ENCODE measurements at places on chromosomes 5 and 9.
A peak's percentile ranks its signal among the peaks of the same experiment; 100 is the strongest.

DNA sequence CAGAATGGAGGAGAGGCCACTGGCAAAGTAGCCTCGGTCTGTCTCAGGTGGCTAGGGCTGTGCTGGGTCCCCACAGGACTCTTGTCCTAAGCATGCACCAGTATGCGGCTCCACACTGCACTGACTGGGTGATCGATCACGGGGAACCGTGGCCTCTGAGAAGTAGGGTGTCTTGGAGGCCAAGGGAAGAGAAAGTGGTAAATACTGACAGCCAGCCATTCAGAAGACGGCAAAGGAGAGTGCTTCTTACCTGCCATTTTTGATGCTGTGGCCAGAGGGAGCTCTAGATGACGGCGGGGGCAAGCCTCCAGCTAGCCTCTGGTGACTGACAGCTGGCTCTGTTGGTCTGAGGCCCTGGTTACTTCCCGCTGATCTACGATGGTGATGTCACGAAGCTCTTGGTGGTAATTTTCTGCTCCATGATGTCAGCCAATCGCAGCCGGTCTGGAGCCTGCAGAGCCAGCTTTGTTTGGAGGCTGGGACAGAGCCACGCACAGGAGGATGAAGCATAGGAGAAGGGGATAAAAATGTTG, 40.4 kb upstream of the GADD45G start:
- H3K4me3 ChIP-seq = no peak overlapping the region
- H3K27ac ChIP-seq = no peak overlapping the region
- no peaks in the 10 kb centered on the region for H3K27me3 ChIP-seq
- no peaks in the 10 kb centered on the region for H3K36me3 ChIP-seq

GRCh38 chr9:19809422-19810269, 20.8 kb upstream of the SLC24A2 start:
- H3K4me1 ChIP-seq = peaks cover 5% of the 10 kb centered on the region
- H3K27ac ChIP-seq = no peak overlapping the region
- H3K4me3 ChIP-seq = no peak overlapping the region
- peaks cover 26% of the 10 kb centered on the region for H3K27me3 ChIP-seq
- H3K36me3 ChIP-seq = no peaks in the 10 kb centered on the region
- DNase-seq = no peak

DNA sequence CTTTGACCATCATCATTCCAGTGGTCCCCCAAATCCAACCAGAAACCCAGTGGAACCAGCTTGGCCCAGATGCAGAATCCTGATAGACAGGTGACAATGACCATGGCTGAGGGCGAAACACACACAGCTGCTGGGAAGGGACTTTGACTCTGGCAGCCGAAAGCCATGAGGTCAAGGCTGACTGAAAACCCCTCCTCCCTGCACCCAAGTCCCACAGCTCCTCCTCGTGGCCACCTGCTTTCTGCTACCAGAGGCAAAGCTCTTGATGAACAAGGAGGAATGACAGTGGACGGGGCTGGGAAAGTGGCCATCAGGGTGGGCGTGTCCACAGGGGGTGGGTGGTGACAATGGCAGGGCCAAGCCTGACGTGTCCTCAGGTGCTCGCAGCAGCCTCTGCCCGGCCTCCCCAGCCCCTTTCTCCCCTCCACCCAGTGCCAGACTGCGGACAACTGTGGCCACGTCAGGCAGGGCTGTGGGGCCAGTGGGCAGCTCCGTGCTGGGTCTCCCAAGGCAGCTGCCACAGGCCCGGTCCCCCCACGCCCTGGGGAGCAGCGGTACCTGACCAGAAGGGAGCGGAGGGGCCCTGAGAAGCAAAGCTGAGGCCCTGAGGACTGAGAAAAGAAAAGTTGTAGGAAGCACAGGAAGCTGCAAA, 30.8 kb upstream of the SARDH start:
- no peaks in the 10 kb centered on the region for H3K4me1 ChIP-seq
- H3K27ac ChIP-seq = no peak overlapping the region
- H3K4me3 ChIP-seq = no peak overlapping the region

DNA sequence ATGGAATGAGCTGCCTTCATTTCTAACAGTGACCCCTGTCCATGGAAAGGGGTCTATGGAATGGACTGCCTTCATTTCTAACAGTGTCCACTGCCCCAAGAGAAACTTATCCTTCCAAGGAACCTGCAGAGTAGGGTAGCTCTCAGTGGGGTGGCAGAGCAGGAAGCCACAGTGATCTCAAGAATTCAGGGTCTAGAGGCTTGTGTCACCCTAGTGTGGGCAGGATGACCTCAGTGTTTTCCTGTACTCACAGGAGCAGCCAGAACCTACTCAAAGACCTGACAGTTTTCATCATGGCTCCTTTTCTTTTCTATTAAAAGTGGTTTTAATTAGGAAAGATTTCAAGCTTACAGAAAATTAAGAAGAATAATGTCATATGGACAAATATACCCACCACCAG, 27.5 kb downstream of the SEC61B start:
- no peaks in the 10 kb centered on the region for H3K4me1 ChIP-seq
- H3K27ac ChIP-seq = no peak overlapping the region
- H3K36me3 ChIP-seq = no peaks in the 10 kb centered on the region
- H3K27me3 ChIP-seq = no peaks in the 10 kb centered on the region

DNA sequence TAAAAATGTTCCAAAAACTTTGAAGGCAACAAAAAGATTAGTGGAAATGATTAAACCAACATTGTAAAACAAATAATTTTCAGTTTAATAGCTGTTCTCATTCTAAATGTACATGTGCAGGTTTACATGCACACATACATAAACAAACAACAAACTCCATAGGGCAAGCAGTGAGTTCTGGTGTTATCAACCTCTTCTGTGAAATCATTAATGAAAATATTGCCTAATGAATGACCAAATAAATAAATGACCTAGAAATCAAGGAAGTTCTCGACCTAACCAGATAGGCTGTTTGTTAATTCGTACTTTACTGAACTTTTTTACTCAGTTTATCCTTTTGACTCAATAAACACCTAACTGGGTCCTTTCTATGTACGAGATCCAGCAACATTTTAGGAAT, 165.5 kb upstream of the RORB start:
- H3K27ac ChIP-seq = no peak overlapping the region
- no peaks in the 10 kb centered on the region for H3K36me3 ChIP-seq
- no peaks in the 10 kb centered on the region for H3K4me1 ChIP-seq
- H3K27me3 ChIP-seq = no peaks in the 10 kb centered on the region
- H3K4me3 ChIP-seq = no peak overlapping the region

DNA sequence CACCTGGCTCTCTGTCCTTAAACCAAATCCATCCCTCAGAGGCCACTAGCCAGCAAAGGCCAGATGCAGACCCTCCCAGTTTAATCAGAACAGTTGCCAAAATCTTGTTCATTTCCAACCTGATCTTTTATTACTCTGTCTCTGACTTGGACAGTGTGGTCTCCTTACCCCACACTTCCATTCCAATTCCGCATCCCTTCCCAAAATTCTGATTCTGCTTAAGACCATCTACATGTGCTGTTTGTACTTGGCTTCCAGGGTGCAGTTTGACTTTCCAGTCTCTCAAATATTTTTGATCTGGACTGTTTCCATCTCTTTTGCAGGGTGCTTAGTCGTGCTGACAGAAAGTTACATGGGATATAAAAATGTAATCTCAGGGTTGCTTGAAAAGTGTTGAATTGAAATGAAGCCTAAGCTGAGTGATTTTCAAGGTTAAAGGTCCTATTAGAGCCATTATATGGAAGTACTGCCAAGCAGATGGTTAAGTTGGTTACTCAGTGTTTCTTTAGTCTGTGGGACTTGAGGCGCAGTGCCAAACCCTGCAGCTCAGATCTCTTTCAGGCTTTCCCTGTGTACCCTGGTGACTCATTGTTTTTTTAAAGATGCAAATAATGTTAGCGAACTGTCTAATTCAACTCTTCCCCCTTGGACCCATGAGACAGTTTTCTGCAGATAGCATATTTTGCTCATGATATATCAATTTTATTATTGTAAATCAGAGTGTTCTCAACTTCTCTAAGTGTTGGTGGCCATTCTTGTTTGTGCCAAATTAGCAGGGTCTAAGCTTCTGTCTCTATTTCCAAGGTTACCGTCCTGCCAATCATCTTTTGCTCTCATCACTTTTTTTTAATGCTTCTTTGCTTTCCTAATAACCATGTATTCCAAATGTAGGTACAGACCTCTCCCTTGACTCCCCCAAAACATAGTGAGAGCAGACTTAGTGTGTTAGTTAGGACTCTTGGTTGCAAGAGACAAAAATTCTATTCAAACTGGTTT, 18.2 kb upstream of the DCP2 start:
- H3K27ac ChIP-seq = no peak overlapping the region
- no peaks in the 10 kb centered on the region for H3K36me3 ChIP-seq
- DNase-seq = peak; percentile 98
- H3K27me3 ChIP-seq = no peaks in the 10 kb centered on the region
- H3K4me3 ChIP-seq = no peak overlapping the region

DNA sequence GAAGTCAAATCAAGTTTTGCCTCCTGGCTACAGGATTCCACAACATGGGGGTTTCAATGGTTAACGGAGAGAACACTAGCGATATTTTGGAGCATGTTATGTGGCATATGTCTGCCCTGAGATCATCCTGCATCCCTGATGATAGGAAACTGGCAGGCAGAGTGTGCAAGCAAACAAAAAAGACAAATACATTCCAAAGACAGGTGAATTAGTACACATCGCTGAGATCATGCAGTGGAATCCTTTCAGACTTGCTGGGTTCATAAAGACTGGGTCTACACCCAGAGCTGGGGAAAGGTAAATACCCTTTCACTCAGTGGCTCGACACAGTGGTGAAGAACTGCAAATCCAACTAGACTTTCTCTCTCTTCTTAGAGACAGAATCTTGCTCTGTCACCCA, 286.5 kb downstream of the EFNA5 start:
- H3K36me3 ChIP-seq = peaks cover 40% of the 10 kb centered on the region
- DNase-seq = no peak
- peaks cover 59% of the 10 kb centered on the region for H3K4me1 ChIP-seq
- H3K27ac ChIP-seq = no peak overlapping the region

GRCh38 chr5:168132241-168132641, 159.2 kb upstream of the WWC1 start:
- DNase-seq = no peak
- H3K36me3 ChIP-seq = no peaks in the 10 kb centered on the region
- no peak overlapping the region for H3K27ac ChIP-seq

- no peak overlapping the region for H3K4me3 ChIP-seq
- peak overlapping the region; percentile 52 for H3K27ac ChIP-seq
- peaks cover 56% of the 10 kb centered on the region for H3K4me1 ChIP-seq
- DNase-seq = peak; percentile 82
- no peaks in the 10 kb centered on the region for H3K27me3 ChIP-seq
Measured at GRCh38 chr9:116100711-116101121, 52.9 kb upstream of the PAPPA start.

- no peaks in the 10 kb centered on the region for H3K4me1 ChIP-seq
- H3K4me3 ChIP-seq = no peak overlapping the region
- no peak overlapping the region for H3K27ac ChIP-seq
- no peaks in the 10 kb centered on the region for H3K27me3 ChIP-seq
Measured at GRCh38 chr5:19975795-19976194, 12.2 kb downstream of the CDH18 start.
